ENCODE measurements at places on chromosomes 6 and 20. TPM values are rescaled to one million over a fixed set of nuclear protein-coding genes. Genes with fewer than 3 reads are reported as not detected.

Gene CPNE5
- polyA plus RNA-seq = 6.9 TPM

GRCh38 chr6:158500016-158500735 lies 59.7 kb upstream of the TMEM181 start:
- peak; percentile 45 for DNase-seq

Gene ASF1A
- polyA plus RNA-seq = 20.2 TPM

Gene HLA-DRB5
- 2.6 TPM for polyA plus RNA-seq

DNA sequence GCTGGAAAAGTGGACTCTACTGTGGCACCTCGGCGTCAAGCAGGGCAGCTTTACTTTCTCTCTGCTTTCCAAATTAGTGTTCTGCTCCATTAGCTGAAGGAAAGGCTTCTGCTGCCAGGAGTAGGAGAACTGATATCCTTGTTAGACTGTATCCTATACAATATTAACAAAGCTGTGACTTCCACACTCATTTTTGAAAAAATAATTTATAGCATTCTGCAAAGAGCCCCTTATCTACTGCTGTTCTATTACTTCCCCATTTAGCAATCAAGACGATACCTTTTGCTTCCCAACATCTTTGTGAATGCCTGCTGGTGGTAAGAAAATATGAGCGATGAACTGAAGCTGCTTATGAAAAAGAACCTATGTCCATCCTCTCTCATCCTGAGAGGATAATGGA lies 151.1 kb downstream of the UBE3D start:
- DNase-seq = no peak

Gene NCOA7
- 9.1 TPM for polyA plus RNA-seq

Gene TRMT11
- 16.1 TPM for polyA plus RNA-seq

Gene VSTM2L
- polyA plus RNA-seq = 4.6 TPM

Gene CTCFL
- polyA plus RNA-seq = 0.22 TPM

DNA sequence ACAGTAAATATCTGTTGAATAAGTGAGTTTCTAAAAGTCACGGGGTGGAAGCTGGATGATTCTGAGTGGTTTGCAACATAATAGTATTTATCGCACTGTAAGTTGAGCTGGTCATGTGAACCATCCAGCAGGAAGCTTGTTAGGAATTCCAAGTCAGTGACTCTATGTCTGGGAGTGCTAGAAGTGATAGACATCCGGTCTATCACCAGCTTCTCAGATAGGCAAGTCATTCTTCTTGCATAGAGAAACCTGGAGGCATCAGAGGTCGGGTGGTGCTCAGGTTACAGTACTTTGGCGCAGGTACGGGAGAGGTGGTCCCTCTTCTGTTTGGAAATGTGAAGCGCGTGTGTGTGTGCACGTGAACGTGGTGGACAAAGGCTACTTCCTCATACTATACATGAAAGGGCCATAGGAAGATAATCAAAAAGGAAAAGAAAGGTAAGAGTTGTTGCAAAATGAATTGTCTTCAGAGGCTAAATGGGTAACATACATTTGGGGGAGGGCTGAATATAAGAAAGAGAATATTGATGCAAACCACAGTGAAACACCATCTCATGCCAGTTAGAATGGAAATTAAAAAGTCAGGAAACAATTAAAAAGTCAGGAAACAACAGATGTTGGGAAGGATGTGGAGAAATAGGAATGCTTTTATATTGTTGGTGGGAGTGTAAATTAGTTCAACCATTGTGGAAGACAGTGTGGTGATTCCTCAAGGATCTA lies 299.3 kb upstream of the ZFP64 start:
- DNase-seq = no peak

Gene PCSK2
- 0.84 TPM for polyA plus RNA-seq

Measured in muscle of leg (tissue), 16 donors.